ENCODE measurements at places on chromosomes 3 and 15.

GRCh38 chr3:156304406-156304805 lies 184.0 kb downstream of the KCNAB1 start:
- no peaks in the 10 kb centered on the region for H3K36me3 ChIP-seq
- H3K27ac ChIP-seq, result no peak overlapping the region
- H3K4me1 ChIP-seq, result no peaks in the 10 kb centered on the region
- H3K4me3 ChIP-seq, result no peak overlapping the region
- DNase-seq, result no peak

GRCh38 chr3:138694287-138695007 lies 85.9 kb downstream of the FAIM start:
- no peak overlapping the region for H3K27ac ChIP-seq
- no peak overlapping the region for H3K4me3 ChIP-seq
- H3K27me3 ChIP-seq, result no peaks in the 10 kb centered on the region
- H3K4me1 ChIP-seq, result no peaks in the 10 kb centered on the region
- no peak for DNase-seq

- H3K27me3 ChIP-seq, result no peaks in the 10 kb centered on the region
- H3K27ac ChIP-seq, result peak overlapping the region; percentile 37
- H3K36me3 ChIP-seq, result peaks cover 2% of the 10 kb centered on the region
- peaks cover 16% of the 10 kb centered on the region for H3K4me1 ChIP-seq
- no peak overlapping the region for H3K4me3 ChIP-seq
Observed at GRCh38 chr3:126052196-126053058, 31.5 kb downstream of the SLC41A3 start.

DNA sequence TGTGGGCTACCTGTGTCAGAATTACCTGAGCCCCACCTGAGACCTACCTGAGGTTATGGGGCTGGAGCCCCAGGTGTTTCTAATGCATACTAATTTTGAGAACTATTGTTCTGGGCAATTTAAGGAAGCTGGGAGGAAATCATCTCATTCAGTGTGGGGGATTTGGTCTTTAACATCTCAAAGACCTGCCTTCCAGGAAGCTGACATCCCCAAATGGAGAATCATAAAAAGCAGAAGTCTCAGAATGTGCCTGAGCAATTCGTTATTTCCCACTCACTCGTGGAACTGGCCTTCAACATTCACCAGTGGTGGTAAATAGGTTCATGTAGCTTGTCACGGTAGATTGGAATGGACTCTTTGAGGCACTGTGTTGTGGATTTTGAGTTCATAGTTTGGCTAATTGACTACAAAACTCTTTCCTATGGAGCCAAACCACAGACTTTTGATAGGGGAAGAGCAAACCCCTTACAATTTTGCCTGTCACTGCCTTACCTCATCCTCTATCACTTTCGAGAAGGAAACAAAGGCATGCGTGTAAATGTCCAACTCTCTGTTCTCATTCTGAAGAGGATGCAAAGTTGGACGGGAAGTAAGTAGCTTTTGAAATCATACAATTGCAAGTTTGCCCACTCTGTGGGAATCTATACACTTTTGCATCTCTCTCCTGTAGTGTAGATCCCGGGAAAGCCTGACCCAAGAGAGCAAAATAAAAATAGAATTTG lies 521.0 kb upstream of the MDFIC2 start:
- no peaks in the 10 kb centered on the region for H3K27me3 ChIP-seq
- DNase-seq, result no peak
- H3K27ac ChIP-seq, result no peak overlapping the region
- no peaks in the 10 kb centered on the region for H3K4me1 ChIP-seq
- H3K36me3 ChIP-seq, result no peaks in the 10 kb centered on the region
- no peak overlapping the region for H3K4me3 ChIP-seq

DNA sequence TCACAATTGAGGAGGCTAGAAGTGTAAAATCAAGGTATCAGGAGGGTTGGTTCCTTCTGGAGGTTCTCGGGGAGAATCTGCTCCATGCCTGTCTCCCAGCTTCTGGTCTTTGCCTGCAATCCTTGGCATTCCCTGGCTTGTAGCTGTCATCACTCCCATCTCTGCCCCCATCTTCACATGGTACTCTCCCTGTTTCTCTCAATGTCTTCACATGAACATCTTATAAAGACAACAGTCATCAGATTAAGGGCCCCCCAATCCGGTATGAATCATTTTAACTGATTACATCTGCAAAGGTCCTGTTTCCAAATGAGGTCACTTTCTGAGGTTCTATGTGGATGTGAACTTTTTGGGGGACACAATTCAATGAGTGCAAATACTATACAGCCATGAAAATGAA lies 113.0 kb upstream of the GALNT15 start:
- no peak overlapping the region for H3K4me3 ChIP-seq
- no peaks in the 10 kb centered on the region for H3K36me3 ChIP-seq
- H3K27me3 ChIP-seq, result no peaks in the 10 kb centered on the region
- no peak overlapping the region for H3K27ac ChIP-seq
- H3K4me1 ChIP-seq, result peaks cover 3% of the 10 kb centered on the region
- no peak for DNase-seq

GRCh38 chr3:28290863-28291300 lies 49.5 kb downstream of the CMC1 start:
- peaks cover 15% of the 10 kb centered on the region for H3K36me3 ChIP-seq
- no peak for DNase-seq

GRCh38 chr3:191499307-191500080 lies 38.5 kb downstream of the PYDC2 start:
- no peak for DNase-seq
- H3K27me3 ChIP-seq, result no peaks in the 10 kb centered on the region
- no peak overlapping the region for H3K4me3 ChIP-seq
- no peaks in the 10 kb centered on the region for H3K36me3 ChIP-seq
- H3K27ac ChIP-seq, result no peak overlapping the region
- no peaks in the 10 kb centered on the region for H3K4me1 ChIP-seq

- no peaks in the 10 kb centered on the region for H3K4me1 ChIP-seq
- H3K27ac ChIP-seq, result no peak overlapping the region
- H3K36me3 ChIP-seq, result no peaks in the 10 kb centered on the region
- no peak for DNase-seq
Observed at GRCh38 chr3:4042070-4042469, 242.8 kb downstream of the LRRN1 start.

GRCh38 chr15:48177383-48177765 lies 721 bp downstream of the MYEF2 start:
- peaks cover 13% of the 10 kb centered on the region for H3K36me3 ChIP-seq
- H3K4me1 ChIP-seq, result peaks cover 29% of the 10 kb centered on the region
- peak overlapping the region; percentile 83 for H3K27ac ChIP-seq
- H3K27me3 ChIP-seq, result peaks cover 10% of the 10 kb centered on the region

- no peaks in the 10 kb centered on the region for H3K4me1 ChIP-seq
- no peaks in the 10 kb centered on the region for H3K36me3 ChIP-seq
- H3K27me3 ChIP-seq, result peaks cover 16% of the 10 kb centered on the region
- no peak overlapping the region for H3K4me3 ChIP-seq
Observed at GRCh38 chr3:139311557-139311956, 32.3 kb upstream of the MRPS22 start.

GRCh38 chr3:3578718-3579117 lies 220.5 kb upstream of the LRRN1 start:
- DNase-seq, result no peak
- H3K27me3 ChIP-seq, result no peaks in the 10 kb centered on the region
- H3K36me3 ChIP-seq, result no peaks in the 10 kb centered on the region
- no peak overlapping the region for H3K27ac ChIP-seq
- no peaks in the 10 kb centered on the region for H3K4me1 ChIP-seq
- H3K4me3 ChIP-seq, result no peak overlapping the region

- DNase-seq, result no peak
- no peak overlapping the region for H3K4me3 ChIP-seq
- H3K27me3 ChIP-seq, result peaks cover 53% of the 10 kb centered on the region
- no peaks in the 10 kb centered on the region for H3K36me3 ChIP-seq
- no peaks in the 10 kb centered on the region for H3K4me1 ChIP-seq
- no peak overlapping the region for H3K27ac ChIP-seq
Observed at GRCh38 chr3:126287536-126288241, 69.5 kb downstream of the KLF15 start.

DNA sequence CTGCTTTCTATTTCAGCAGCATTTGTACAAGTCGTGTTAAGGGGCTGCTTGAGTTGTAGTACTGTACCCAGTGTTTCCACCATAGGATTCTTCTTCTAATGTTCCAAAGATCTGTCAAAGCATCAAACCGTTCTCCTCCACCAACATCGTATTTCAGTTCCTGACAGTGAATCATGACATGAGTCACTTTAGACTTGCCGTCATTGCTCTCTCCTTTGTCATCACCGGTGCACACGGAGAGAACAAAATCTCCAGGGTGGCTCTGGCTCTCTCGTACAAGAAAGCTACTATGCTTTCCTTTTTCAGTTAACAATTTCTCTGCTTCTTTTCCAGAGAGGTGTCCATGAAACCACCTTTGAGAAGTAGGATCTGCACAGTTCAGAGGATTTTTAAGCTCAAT lies 270.9 kb upstream of the CCDC54 start:
- H3K27me3 ChIP-seq, result peaks cover 2% of the 10 kb centered on the region
- H3K4me1 ChIP-seq, result no peaks in the 10 kb centered on the region
- no peak for DNase-seq
- no peak overlapping the region for H3K4me3 ChIP-seq
- H3K36me3 ChIP-seq, result no peaks in the 10 kb centered on the region
- H3K27ac ChIP-seq, result no peak overlapping the region

- no peaks in the 10 kb centered on the region for H3K36me3 ChIP-seq
- H3K4me1 ChIP-seq, result peaks cover 7% of the 10 kb centered on the region
- DNase-seq, result no peak
- H3K27me3 ChIP-seq, result peaks cover 40% of the 10 kb centered on the region
- H3K4me3 ChIP-seq, result peak overlapping the region; percentile 10
Observed at GRCh38 chr3:170419557-170420087, 954 bp downstream of the CLDN11 start.

DNA sequence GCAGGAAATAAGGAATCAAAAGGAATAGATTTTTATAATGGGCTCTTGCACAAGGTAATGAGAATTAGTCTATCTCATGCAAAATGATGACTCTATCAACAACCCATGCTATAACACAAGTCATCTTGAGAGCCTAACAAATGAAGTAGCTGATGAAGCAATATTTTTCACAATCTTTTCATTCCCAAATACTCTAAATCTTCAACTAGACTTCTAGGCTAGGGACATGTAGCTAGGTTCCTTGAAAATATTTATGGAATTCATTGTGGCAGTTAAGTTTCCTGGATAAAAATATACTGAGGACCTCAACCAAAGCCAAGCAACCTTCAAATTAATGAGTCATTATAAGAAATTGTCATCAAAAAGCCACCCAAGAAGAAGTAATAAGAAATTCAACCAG lies 55.4 kb downstream of the DCBLD2 start:
- DNase-seq, result no peak
- no peak overlapping the region for H3K27ac ChIP-seq
- H3K4me1 ChIP-seq, result no peaks in the 10 kb centered on the region
- H3K27me3 ChIP-seq, result no peaks in the 10 kb centered on the region
- H3K4me3 ChIP-seq, result no peak overlapping the region

Measured in activated CD8-positive, alpha-beta T cell treated with anti-CD3 and anti-CD28 coated beads for 36 hours (primary cell).